Panc1 (cell line): ENCODE measurements at places on chromosomes 16 and 17.

DNA sequence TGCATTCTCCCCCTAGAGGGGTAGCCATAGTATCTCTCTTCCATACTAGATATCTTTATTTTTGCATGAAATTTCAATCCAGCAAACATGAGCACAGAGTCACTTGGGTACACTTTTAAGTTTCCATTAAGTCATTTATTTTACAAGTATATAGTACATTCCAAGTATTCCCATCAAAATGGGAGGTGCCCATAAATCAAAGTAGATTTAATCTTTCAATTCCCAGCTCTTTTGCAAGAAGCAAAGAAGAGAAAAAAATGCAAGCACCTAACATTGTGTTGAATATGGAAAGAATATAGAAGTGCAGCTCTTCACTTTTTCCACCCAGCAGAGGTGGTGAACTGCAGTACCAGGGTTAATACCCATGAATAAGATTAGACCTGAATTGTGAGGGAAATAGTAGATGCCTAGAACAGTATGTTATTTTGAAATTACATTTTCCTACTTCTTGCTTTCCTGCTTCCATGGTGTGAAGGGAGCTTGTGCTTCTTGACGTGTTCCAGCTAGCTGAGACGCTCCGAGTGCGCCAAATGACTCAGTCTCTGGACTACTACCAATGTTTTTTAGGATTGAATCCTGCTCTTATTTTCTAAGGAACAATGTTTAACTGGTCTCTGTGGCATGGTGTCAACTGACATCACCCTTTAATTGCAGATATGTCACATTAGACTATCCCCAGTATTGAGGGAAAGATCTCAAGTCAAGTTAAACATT lies 151.1 kb upstream of the MAF start:
- no peak for DNase-seq

DNA sequence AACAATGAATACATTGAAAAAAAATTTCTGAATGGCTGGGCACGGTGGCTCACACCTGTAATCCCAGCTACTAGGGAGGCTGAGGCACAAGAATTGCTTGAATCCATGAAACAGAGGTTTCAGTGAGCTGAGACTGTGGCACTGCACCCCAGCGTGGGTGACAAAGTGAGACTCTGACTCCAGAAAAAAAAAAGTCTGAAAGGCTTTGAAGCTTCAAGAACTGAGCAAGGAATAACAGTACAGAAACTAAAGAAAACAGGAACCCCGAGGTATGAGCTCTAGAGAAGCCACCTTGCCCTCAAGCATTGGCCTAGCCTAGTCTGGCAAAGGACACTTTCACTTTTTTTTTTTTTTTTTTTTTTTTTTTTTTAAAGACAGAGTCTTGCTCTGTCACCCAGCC lies 45.0 kb downstream of the TEX2 start:
- DNase-seq, result no peak

DNA sequence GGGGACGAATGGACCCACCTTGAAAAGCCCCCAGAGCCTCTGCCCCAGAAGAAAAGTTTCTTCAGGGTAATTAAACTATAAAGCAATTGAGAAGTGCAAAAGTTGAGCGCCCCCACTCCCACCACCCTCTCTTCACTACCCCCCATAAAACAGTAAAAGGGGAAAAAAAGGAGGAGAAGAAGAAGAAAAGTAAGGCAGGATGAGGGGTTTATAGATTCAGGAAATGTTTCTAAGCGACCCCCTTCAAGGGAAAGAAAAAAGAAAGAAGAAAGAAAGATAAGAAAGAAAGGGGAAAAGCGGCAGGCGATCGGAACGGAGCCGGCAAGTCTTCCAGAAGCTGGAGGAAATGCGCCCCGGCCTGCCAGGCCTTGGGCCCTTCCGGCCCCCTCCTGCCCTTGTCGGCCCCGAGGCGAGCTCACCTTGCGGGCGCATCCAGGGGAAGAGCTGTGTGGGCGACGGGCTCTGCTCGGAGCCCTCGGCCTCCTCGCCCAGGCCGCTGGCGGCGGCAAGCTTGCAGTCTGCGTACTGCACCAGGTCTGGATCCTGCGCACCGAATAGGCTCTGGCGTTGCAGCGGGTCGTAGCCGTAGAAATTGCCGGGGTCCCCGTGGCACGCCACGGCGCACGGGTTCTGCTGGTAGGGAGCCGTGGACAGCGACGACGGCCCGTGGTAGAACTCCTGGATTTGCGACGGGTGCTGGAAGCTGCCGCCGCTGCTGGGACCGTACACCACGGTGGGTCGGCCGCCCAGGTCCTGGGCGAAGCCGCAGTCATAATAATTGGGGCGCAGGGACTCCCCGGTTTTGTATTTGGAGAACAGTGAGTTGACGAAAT lies 1.0 kb downstream of the HOXB8 start:
- DNase-seq, result no peak

DNA sequence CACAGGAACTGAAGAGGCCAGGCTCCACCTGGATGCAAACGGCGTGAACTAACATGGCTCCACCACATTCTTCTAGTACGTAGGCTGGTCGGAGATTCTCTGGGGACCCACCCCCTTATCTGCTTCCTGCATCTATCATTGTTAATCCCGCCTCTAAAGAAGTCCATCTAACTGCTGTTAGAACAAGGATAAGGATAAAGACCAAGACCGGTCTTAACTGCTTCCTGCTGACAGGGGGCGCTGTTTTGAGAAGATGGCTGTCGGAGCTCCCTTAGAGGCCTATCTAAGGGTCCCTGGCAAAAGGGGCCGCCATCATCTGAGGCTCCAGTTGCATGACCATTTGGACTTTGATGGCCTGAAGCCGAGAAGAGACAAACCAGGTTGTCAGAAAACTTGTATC lies 25.8 kb upstream of the TNFSF12 start:
- DNase-seq, result no peak

- no peak for DNase-seq
Measured at GRCh38 chr17:81059026-81059425, 24.1 kb downstream of the BAIAP2 start.

- no peak for DNase-seq
Measured at GRCh38 chr16:83732536-83732935, 75.2 kb upstream of the HSBP1 start.

DNA sequence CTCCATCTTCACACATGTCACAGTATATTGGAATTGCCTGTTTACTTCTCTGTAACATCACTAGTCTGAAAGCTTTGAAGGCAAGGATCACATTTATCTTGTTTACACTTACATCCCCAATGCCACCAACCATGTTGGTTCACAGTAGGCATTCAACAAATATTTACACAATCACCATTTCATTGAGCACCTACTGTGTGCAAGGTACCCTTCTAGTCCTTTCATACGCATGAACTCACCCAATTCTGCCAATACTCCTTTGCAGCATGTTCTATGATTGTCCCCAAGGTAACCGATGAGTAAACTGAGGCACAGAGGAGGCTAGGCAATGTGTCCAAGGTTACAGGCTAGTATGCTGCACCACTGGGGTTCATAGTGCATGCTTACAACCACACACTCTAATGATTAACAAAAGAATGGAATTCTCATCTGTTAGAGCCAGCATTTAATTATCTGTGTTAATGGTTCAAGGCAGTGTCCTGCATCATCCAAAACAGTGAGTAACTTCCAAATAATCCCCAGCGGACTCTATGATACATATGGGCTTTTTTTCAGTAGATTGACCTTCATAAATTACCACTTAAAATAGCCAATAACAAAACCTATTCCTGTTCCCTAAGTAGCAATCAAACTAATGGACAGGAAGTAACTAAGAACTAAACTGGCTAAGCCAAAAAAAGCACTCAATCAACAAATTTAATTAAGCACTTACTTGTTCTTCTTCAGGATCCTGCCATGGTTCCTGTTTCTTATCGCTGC lies 364.5 kb upstream of the XYLT1 start:
- no peak for DNase-seq

GRCh38 chr16:8644211-8645140 lies 23.0 kb downstream of the METTL22 start:
- DNase-seq, result no peak

DNA sequence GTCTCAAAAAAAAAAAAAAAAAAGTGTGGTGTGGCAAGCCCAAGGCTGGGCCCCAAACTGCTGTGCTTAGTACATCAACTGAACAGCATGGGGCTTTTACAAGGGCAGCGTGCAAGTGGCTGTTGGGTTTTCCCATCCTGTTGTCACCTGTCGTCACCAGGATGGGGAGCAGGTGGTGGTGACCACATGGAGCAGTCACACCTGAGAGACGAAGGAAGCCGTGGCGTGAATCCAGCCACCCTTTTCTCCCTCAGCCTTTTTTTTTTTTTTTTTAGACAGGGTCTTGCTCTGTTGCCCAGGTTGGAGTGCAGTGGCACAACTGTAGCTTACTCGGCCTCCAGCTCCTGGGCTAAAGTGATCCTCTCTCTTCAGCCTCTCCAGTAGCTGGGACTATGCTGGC lies 4.1 kb upstream of the MRPL58 start:
- no peak for DNase-seq

- no peak for DNase-seq
Measured at GRCh38 chr16:66840883-66841282, 3.3 kb upstream of the CA7 start.

- DNase-seq, result peak; percentile 28
Measured at GRCh38 chr16:11328172-11329070, 16.8 kb upstream of the RMI2 start.

- DNase-seq, result no peak
Measured at GRCh38 chr16:57949013-57949412, 21.9 kb downstream of the CNGB1 start.

DNA sequence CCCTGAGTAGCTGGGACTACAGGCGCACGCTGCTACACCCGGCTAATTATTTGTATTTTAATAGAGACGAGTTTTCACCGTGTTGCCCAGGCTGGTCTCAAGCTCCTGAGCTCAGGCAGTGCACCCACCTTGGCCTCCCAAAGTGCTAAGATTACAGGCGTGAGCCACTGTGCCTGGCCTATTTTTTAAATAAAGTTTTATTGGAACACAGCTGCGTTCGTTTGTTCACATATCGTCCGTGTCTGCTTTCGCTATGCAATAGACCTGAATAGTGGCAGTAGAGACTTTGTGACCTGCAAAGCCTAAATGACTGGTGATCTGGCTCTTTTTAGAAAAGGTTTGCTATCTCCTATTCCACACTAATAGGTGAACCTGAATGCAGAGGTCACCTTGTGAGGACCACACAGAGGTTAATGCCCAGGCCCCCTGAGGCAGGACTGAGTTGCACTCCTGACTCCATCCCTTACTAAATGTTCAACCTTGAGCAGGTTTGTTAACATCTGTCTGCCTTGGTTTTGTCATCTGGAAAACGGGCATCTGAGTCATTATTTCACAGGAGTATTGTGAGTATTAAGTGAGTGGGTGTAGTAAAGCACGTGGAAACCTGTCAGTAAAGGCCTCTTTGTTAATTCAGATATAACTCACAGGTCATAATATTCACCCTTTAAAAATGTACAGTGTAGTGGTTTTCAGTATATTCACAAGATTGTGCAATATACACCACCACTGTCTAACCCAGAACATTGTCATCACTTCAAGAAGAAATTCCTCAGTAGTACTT lies 157.5 kb upstream of the CACNG5 start:
- DNase-seq, result no peak

GRCh38 chr17:39702901-39703893 lies 3.3 kb downstream of the ERBB2 start:
- peak; percentile 43 for DNase-seq

DNA sequence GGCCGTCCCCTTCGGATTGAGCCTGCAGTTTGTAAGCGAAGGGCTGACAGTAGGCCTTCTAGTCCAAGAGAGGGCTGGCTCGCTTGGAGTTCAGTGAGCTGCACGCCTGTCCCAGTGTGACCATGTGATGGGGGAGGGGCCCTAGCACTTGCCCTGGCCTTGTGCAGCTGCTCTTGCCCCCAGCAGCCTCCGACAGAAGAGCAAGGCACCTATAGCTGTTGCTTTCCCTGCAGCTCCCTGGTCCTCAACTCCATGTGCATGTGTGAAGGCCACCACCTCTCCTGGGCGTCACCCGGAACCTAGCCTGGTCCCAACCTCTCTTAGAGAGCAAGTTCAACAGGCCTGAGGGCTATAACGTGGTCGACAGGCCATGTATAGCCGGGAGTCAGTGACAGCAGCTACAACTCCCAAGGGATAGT lies 5.6 kb downstream of the SPHK1 start:
- no peak for DNase-seq

DNA sequence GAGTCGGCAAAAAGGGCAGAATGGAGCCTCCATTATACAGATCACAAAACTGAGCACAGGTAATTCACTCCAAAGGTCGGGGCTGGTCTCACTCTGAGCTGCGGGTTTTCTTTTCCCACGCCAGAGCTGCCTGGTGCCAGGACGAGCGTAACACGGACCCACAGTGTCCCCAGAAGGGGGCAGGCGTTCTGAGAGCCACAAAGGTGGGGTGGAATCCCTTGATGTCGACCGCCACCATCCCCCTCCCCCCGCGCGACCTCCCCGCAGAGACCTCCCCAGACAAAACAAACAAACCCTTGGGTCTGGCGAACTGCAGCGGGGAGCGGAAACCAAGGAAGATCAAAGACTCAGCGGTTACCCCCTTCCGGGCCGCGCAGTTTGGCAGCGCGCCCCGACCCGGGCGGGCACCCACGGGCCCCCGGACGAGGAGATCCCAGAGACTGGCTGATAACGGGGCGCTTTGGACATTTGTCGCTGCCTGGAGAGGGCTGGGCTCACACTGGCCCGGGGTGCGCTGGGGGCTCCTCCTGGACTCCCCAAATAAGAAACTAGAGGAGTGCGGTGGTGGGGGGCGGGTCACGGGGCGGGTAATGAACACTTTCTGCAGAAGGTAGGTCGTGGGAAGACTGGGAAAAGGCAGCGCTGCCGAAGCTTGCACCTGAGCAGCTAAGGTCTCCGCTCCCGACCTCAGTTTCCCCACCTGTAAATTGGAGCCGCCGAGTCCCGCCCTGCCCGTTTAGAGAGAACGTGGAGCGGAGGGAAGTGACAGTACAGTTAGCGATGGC lies 664 bp upstream of the NKD1 start:
- DNase-seq, result no peak

DNA sequence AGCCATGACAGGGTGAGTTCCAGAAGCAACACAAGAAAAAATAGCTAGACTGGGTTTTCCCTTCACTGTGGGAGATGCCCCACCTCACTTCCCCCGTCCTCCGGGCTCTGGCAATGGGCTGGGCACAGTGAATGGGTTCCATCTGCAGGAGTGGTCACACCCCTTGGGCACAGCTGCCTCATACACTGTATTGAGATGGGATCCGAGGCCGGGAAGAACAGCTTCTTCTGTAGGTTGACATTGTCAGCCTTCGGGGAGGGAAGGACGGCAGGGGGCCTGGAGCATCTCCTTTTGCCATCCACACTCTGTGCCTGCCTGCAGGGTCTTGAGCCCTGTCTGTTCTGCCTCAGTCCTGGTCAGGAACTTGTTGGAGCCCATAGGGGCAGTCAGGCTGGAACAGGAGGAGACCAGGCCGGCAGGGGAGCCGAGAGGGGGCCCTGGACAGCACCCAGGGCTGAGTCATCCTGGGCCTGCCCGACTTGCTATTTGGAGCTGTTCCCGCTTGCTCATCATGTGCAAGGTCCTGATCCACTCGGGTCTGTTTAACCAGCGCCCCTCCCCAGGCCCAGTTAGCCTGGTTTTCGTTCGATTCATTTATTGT lies 286.7 kb downstream of the SEC14L1 start:
- DNase-seq, result no peak
